ENCODE measurements at places on chromosomes 3 and 15. TPM values are rescaled to one million over a fixed set of nuclear protein-coding genes. Genes with fewer than 3 reads are reported as not detected.

The ERC2 gene
- 1.6 TPM for total RNA-seq

DNA sequence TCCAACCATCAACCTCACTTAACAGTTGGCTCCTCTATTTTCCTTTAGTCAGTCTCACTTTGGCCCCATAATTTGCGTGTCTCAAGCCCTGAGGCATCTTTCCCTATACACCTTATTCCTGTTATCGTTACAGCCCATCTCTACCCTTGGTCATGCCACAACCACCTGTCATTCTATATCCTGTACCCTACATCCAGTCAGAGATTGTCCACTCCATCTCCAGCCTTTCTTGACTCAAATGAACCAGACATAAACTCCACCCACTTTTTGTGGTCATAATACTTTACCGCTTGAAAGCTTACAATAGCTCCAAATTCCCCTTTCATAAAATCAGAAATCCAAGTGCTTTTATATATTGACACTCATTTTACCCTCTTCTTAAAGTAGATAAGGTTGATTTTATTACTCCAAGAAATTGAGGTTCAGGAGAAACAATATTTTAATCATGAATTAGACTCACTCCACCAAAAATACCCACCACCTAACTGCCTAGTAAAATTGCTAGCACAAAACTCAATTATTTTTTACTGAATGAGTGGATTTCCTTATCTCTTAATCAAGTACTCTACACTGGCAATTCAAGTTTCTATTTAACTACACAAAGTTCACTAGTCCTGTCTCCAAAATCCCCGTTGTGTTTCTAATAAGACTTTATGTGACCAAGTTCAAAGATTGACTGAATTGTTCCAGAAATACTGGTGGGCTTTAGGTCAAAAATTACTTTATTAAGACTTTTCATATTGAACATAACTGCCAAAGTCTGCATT, 9.1 kb downstream of the CCR4 start:
- no peak overlapping the region for H3K27ac ChIP-seq
- peaks cover 5% of the 10 kb centered on the region for H3K27me3 ChIP-seq
- no peak overlapping the region for H3K4me3 ChIP-seq
- DNase-seq, result no peak
- H3K36me3 ChIP-seq, result no peaks in the 10 kb centered on the region
- peaks cover 2% of the 10 kb centered on the region for H3K4me1 ChIP-seq

The SH3GL3 gene
- total RNA-seq, result not detected

GRCh38 chr15:51796847-51797401, 32.5 kb upstream of the TMOD3 start:
- H3K4me3 ChIP-seq, result no peak overlapping the region
- H3K27me3 ChIP-seq, result no peaks in the 10 kb centered on the region
- DNase-seq, result no peak
- H3K36me3 ChIP-seq, result peaks cover 5% of the 10 kb centered on the region
- H3K4me1 ChIP-seq, result peaks cover 32% of the 10 kb centered on the region

- H3K4me1 ChIP-seq, result peaks cover 33% of the 10 kb centered on the region
- H3K36me3 ChIP-seq, result no peaks in the 10 kb centered on the region
- H3K27ac ChIP-seq, result no peak overlapping the region
- H3K4me3 ChIP-seq, result no peak overlapping the region
- no peak for DNase-seq
Observed at GRCh38 chr3:61983479-61983878, 389.9 kb downstream of the FEZF2 start.

- no peak overlapping the region for H3K27ac ChIP-seq
- no peak for DNase-seq
- no peak overlapping the region for H3K4me3 ChIP-seq
- no peaks in the 10 kb centered on the region for H3K36me3 ChIP-seq
Observed at GRCh38 chr3:116051040-116051439, 394.2 kb downstream of the LSAMP start.

The SKOR1 gene
- total RNA-seq, result 0.27 TPM

Data from chondrocyte (in vitro differentiated cells).